ENCODE measurements at places on chromosomes 5 and 9.
A peak's percentile ranks its signal among the peaks of the same experiment; 100 is the strongest.

DNA sequence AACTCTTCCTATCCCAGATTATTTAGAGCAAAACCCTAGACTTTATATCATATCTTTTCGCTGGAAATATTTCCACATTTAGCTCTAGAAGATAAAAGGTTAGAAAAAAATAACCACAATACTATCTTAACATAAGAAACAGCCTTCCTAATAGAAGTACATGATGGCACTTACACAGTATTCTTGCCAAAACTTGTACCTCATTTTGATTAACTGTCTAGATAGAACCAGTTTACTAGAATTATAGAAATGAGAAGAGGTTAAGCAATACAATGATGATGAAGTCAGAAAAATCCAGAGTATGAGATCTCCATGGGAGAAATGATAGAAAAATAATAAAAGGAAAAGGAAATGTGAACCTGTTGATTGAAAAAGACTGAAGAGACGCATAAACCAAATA, 63.1 kb downstream of the SLC12A2 start:
- no peak for DNase-seq

GRCh38 chr5:132760601-132761317, 13.5 kb downstream of the CCNI2 start:
- DNase-seq: no peak

GRCh38 chr5:171477666-171478065, 58.2 kb downstream of the FGF18 start:
- no peak for DNase-seq

GRCh38 chr5:36027711-36028110, 36.5 kb upstream of the UGT3A1 start:
- DNase-seq: no peak

DNA sequence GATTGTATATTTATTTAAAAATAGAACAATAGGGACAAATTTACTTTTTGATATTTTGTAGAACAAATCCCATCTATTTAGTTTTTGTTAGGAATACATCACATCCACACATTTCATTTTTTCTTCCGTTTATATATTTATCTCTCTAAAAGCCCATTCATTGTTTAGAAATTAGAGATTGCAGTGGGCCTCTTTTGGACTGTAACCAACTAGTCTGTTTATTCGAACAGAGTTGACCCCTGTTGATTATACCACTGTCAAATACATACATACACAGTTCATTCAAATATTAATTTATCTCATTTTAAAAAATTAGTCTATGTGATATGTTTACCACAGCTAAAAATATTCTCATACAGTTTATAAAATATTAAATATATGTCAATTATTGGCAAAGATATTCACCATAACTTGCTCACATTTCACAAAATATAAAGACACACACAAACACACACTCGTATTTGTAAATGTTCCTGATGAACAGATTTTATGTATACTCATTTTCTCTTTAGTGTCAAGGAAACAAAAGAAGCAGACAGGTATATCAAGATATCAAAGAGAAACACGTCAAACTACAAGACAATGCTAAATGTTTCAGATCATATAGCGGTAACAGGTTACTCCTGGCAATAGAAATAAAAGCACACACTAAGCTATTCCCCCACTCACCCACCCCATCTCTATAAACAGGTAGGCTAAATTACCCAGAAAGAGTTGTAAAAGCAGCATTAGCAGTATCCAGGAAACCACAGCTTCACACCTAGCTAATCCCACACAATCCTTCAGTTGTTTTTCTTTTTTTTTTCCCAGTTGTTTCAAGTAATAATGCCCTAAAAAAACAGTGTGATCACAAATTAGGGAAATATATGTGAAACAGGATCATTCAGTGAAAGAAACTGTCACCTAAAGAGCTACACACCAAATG, 283.9 kb downstream of the ADAMTS6 start:
- no peak for DNase-seq

GRCh38 chr9:37422289-37423104, at the start of gene GRHPR:
GRHPR (plus strand) TSS chr9:37422696; CDS start chr9:37422751, 55 bp downstream.
- peak; percentile 76 for DNase-seq

DNA sequence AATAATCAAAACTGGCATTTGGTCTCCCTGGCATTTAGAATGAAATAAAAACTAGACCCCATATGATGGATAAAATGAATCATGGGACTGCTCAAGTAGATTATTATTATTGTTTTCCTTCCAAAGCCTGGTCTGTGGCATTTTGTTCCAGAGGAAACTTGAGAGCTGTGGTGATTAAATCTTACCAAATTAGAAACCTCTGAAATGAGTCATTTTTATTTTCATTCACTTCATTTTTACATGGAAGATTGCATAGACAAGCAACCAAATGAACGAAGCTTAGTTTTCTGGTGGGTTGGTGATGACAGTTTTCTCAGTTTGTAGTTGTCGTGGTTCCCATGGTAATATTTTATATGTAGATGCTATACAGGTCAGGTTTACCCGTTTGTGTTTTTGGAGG, 23.4 kb downstream of the PAM start:
- no peak for DNase-seq

DNA sequence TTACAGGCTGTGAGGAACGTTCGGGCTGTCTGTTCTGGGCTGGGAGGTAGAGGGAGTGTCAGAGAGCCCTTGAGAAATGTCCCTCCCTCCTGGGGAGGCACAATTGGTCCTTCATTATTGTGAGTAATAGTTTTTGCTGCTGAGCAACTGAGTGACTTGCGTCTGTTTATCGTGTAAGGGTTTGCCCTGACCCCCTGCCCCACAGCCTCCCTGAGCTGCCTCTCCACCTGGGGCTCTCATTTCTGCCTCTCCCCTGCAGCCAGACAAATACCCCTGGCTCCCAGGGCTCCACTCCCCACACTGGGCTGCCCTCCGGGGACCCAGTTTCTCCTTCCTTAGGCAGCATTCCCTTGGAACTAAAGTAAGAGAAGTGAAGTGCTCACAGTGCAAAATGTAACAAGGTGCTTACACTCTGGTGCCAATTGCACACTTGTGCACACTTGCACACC, 174.9 kb upstream of the MVB12B start:
- DNase-seq: no peak

DNA sequence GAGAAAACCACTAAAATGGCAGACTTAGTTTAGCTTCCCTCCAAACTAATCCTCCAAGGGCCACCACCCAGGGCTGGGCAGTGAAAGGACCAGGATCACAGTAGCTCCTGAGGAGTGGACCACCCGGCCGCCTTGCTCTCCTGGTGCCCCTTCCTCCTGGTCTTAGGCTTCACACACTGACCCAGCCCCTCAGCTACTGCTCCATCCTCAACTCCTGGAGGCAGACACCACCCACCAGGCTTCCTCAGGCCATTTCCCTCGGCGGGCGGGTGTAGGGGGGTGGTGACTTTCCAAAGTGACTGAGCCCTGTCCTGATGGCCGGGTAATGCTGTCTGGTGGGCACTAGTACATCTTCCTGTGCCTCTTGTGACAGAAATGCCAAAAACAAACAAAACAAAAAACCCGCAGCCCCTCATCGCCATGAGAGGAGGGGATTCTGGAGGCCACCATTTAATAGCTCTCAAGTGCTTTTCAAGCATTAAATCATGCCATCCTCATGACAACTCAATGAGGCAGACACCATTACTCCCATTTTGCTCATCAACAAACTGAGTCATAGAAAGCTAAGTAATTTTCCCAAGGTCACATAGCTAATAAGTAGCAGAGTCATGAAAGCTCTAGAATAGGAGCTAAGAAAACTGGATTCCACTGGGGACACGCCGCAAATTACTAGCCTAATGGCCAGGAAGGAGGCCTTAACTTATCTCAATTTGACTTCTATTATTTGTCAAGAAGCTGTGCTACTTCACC, 91.3 kb upstream of the LRRTM2 start:
- DNase-seq: no peak

GRCh38 chr9:69340631-69341030, 15.6 kb downstream of the ENTREP1 start:
- DNase-seq: no peak

DNA sequence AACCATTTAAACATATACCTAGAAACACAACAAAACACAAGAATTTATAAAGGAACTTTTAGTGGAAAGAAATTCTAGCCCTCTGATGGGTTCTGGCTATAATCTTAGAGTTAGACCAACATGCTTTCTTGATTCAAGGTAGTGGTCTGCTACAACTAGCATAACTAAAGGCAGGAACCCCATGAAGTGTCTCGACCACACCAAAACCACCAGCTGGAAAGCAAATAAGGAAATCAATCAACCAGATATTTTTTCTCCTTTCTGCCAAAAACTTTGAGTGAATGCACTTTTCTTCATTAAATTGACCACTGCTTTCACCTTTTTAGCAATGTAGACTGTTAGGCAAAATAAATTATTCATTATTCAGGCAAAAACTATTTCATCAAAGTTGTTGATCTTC, 346.4 kb downstream of the EBF1 start:
- DNase-seq: no peak

DNA sequence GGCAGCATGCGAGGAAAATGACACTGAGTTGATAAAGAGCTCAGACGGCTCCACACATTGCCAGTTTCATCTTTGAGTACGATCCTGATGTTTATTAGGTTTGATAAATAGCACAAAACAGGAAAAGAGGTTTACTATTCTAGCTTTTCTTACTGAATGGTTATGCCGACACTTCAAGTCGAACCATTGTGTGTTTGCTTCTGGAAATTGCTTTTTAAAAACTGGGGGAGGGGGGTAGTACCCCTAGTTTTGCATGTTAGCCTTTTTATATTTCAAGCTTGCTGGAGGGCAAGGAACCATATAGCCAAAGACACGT, 5.2 kb downstream of the PTCH1 start:
- DNase-seq: no peak

- DNase-seq: no peak
Observed at GRCh38 chr9:4306777-4307121, 6.9 kb upstream of the GLIS3 start.

DNA sequence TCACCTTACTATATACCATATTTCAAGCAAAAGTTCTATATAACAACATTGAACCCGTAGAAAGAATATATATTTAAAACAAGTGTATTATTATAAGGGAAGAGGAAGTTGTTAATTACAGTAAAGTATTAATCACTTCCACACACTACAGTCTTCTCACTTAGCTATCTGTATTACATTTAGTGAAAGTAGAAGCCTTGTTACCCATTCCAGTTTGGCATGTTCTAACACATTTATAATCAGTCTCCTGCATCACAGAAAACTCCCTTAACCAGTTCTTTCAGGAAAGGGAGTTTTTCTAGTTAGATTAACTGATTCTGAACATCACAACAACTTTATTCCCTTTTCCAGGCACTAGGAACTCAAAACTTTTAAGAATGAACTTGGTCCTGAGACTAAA, 6.9 kb downstream of the RAB14 start:
- DNase-seq: no peak

DNA sequence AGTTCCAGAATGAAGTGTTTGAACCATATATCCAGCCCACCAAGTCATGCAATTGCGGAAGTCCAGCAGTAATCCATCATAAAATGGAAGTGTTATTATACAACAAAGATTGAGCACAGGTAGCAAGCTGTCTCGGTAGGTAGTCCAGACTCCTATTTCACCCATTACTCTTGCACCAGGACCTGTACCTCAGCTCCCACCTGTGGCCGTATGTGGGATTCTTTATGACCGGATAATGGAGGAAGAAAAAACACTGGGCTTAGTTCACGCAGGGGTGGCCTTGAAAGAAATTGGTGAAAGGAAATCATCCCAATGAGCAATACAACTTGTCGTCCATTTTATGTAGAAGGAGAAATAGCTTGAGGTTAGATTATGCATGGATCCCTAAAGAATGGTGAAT, 216.3 kb downstream of the ESM1 start:
- DNase-seq: no peak

DNA sequence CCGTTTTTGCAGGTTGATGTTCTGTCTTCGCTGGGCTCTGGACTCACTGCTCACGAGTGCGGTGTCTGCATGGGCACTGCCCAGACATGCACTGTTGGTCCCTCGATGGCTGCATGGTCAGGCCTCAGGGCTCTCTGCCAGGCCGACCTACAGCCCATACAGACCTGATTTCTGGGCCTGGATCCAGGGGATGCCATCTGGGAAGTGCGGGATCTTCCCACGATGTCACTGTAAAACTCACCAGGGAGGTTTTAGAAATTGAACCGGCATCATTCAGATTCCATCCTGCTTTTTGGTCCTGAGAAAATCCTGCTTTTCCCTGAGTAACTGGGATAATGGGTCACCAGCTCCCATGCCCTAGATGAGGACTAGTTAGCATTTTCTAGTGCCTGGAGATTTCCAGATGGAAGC, 9.1 kb downstream of the S1PR3 start:
- no peak for DNase-seq

GRCh38 chr9:120603591-120603990, 23.6 kb upstream of the CDK5RAP2 start:
- no peak for DNase-seq

Measured in cerebellar nuclear complex (tissue), 1 donor.